Frontal cortex (tissue), 4 donors: ENCODE measurements at places on chromosomes 2 and 18. TPM values are rescaled to one million over a fixed set of nuclear protein-coding genes. Genes with fewer than 3 reads are reported as not detected.

Gene STARD6
- 0.82 TPM for total RNA-seq

- no peak for DNase-seq
These were observed 9.6 kb downstream of the EMX1 start for GRCh38 chr2:72926811-72927465.

DNA sequence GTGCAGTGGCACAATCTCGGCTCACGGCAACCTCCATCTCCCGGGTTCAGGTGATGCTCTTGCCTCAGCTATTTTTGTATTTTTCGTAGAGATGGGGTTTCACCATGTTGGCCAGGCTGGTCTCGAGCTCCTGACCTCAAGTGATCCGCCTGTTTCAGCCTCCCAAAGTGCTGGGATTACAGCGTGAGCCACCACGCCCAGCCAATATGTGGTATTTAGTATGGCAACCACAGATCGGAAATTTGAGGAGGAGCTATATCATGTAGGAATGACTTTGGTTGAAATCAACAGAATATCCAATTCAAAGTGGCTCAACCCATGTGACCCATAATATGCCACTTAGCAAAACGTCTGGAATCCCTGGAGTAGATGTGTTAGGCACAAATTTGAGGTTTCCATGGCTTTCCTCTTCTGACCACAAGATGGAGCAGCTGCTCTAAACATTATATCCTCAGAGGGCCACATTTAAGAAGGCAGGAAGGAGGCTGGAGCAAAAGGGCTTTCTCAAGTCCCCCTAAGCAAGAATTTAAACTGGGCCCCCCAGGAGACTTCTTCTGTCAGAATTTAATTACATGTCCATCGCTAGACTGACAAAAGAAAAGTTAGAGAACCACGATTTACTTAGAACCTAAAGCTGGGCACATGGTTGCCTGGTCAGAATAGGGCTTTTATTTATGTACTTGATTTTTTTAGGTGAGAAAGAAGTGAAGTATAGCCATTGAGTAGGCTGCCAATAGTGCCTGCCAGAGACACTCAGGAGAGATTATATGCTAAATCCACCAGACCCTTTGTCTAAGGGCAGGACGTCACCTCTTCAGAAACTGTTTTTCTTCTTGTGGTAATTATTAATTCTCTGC, 49.6 kb upstream of the ITSN2 start:
- DNase-seq = peak; percentile 57

DNA sequence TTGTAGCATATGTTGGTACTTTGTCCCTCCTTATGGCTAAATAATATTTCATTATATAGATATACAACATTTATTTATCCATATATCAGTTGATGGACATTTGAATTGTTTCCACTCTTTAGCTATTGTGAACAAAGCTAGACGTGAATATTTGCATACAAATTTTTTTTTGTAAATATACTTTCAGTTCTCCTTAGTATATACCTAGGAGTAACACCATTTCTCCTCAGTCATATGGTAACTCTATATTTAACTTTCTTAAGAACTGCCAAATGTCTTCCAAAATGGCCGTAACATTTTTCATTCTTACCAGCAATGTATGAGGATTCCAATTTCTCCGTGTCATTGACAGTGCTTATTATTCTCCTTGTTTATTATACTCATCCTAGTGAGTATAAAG, 74.5 kb downstream of the TMEM185B start:
- DNase-seq = no peak

DNA sequence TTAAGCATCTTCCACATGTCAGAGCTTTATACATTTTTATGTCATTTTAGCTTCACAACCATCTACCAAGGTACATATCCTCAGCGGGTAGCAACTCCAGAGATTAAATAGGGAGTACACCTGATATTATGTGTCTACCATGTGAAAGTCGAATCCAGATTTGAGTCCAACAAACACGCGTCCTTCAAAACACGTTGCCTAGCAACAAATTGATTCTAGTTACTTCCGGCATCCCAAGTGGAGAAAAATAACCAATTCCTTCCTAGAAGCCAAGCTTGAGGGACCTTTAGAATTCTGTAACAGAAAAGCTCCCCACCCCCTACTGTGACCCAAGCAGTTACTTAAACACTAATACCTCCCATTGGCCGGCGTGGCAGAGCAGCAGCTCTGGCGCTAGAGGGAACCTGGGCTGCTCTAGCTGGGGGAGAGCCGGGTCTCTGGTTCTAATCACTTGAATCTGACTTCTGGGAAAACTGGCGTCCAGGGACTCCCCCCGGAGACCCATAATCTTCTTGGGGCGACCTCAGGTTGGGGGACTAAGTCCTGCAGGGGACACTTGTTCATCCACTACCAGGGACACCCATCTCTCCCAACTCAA, at the start of gene ERICH2:
ERICH2 (plus strand) TSS at position 371 of the 598 bp plus-strand sequence. CDS start 304 bp downstream, outside the sequence.
- peak; percentile 51 for DNase-seq

- DNase-seq = no peak
These were observed 102.9 kb upstream of the ARL5A start for GRCh38 chr2:151931030-151931611.

GRCh38 chr2:139411236-139411635, 631.0 kb upstream of the NXPH2 start:
- DNase-seq = no peak

DNA sequence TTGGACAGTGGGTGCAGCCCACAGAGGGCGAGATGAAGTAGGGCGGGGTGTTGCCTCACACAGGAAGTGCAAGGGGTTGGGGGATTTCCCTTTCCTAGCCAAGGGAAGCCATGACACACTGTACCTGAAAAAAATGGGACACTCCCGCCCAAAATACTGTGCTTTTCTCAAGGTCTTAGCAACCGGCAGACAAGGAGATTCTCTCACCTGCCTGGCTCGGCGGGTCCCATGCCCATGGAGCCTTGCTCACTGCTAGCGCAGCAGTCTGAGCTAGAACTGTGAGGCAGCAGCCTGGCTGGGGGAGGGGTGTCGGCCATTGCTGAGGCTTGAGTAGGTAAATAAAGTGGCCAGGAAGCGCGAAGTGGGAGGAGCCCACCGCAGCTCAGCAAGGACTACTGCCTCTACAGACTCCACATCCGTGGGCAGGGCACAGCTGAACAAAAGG, 244.7 kb downstream of the NBAS start:
- no peak for DNase-seq

- DNase-seq = no peak
These were observed 8.1 kb downstream of the NPC1 start for GRCh38 chr18:23578067-23578701.

Gene FSIP2
- total RNA-seq = 2.0 TPM

GRCh38 chr2:12723736-12724463, 7.2 kb downstream of the TRIB2 start:
- DNase-seq = no peak

Gene FAM237A
- not detected for total RNA-seq

DNA sequence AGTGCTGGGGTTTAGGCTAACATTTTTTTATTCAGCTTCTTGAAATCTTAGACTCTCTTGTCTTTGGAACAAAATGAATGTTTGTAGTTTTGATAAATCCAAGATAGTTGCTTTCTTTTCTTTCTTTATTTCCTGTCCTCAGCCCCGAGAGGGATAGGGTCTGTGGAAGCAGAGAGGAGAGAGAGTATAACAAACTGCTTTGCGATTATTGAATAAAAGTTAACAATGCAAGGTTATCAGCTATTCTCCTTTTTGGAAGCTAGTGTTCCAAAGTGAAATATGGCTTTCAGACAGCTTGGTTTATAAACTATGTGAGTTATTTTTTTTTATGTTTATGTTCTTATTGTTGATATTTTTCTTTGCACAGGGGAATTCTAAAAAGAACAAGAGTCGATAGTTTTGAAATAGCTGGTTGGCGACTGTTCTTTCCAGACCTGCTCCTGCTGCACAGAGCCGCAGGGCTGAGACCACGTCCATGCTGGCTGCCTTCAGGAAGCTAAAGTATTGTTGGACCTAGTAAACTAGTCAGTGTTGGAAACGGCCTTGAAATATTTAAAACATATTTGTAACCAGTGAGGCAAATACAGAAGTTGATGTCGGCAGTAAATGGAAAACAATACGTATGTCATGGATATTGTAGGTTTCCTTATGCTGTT, 15.5 kb upstream of the STON1 start:
- DNase-seq = no peak

- no peak for DNase-seq
These were observed 72.9 kb downstream of the ZBTB7C start for GRCh38 chr18:48336332-48336731.

- DNase-seq = no peak
These were observed 62.6 kb downstream of the ACOXL start for GRCh38 chr2:110794951-110795350.

DNA sequence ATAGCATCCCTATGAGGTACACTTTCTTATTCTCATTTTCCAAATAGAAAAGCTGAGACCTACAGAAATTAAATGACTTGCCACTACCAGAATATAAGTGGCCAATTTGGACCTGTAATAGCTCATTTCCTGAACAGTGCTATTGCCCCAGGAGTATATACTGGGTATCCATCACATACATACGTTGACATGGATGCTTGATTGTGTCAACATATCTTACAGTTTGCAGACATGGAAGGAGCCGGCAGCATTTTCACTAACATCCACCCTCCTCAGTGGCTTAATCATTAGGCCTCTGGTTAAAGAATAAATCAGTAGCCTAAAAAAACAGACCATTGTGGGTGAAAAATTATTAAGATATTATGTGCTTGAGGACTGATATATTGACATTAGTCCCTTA, 829.3 kb downstream of the LRP1B start:
- DNase-seq = no peak

DNA sequence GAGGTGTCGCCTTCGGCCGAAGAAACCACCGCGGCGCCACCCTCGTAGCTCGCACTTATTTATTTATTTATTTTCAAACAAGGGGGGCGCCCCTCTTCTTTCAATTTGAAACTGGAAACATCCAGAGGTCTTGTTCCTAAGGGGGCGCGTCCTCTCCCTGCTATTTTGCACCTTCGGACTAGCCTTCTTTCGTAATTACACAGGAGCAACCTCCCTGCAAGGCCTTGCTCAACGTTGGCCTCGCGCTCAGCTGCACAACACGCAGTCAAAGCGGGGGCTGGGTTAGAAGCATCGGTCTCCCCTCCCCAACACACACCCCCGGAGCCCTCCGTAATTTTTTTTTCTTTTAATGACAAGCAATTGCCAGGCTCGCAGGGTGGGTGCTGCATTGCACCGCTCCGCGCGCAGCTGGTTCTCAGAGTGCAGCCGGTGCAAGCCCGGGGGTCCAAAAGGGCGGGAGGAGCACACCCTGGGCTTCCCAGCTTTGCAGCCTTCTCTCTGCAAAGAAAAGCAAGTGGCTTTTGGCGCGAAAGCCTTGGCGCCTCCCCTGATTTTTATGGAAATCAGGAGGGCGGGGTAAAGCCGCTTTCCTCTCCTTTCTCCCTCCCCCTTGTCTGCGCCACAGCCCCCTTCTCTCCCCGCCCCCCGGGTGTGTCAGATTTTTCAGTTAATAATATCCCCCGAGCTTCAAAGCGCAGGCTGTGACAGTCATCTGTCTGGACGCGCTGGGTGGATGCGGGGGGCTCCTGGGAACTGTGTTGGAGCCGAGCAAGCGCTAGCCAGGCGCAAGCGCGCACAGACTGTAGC, at the start of gene MYCN:
MYCN (plus strand) TSS at position 697 of the 807 bp plus-strand sequence. CDS start 1,515 bp downstream, outside the sequence.
- peak; percentile 54 for DNase-seq

Gene EMILIN1
- total RNA-seq = 4.1 TPM

Gene GPBAR1
- not detected for total RNA-seq

DNA sequence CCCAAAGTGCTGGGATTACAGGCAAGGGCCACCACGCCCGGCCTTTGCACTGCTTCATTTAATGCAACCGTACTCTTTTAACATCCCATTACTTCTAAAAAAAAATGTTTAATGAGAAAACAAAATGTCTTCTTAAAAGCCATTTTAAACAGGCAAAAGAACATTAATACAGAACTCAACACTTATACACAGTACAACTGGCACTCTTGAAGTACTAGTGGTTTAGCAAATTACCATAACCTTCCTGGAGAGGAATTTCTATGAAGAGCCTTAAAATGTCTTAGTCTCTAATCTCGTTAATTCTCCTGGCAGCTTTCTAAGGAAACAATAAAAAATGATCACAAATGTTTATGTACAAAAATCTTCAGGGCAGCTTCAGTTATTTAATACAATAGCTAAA, 5.9 kb downstream of the IWS1 start:
- no peak for DNase-seq

Gene DYNAP
- not detected for total RNA-seq
